Ovary (tissue), 10 donors: ENCODE measurements at places on chromosomes 5 and 9.

GRCh38 chr5:72835633-72836032 is 19.2 kb downstream of the TNPO1 start:
- no peak for DNase-seq

DNA sequence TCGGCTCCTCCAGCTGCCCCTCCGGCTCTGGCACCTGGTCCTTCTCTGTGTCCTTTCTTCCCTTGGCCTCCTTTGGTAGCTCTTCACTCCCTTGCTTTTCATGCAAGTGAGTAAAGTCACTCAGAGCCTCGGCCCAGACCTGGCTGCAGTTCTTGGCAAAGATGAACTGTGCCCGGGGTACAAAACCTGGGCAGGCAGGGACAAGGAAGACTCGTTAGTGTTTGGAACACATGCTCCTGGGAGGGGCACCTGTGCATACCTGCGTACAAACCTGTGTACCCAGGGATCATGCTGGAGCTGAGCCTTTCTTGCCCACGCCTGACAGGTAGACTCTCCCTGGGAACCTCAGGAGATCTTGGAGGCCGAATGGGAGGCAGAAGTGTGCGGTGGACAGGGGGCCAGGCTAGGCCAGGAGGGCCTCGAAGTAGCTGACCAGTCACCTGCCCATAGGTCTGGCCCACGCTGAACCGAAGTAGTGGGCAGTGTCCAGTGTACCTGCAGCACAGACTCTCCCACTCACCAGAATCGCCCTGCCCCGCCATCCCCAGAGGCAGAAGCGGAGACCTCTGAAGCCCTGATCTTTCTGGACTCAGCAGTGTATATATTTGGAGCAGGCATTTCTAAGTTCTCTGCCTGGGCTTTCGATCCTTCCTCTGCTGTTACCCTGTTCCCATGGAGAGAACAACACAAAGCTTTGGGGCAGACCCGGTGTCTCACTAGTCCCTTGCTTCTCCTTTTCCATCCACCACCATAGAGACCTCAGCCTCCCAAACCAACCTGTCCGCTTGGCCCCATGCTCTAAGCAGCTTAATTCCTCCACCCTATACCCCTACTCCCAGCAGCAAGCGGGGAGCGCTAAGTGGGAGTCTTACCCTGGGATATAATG is 41.9 kb upstream of the TESK1 start:
- DNase-seq: no peak

- DNase-seq: no peak
Observed at GRCh38 chr5:129399069-129399468, 61.0 kb upstream of the ADAMTS19 start.

DNA sequence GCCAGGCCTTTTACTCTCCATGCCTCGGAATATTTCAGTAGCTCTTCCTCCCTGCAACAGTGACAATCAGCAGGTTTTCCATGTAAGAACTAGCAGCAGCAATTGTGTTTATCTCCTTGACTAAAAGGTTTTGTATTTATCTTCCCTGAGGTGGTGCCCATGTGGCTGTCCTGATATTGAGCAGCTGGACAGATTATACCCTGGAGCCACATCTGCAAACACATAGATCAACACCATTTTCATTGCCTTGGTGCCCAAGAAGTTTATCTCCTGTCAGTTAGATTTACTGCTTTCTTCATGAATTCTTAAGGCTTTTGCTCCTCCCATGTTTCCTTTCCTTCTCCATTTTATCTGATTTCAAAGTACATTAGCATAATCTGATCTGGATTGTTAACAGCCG is 378.4 kb downstream of the SPATA31D1 start:
- no peak for DNase-seq

DNA sequence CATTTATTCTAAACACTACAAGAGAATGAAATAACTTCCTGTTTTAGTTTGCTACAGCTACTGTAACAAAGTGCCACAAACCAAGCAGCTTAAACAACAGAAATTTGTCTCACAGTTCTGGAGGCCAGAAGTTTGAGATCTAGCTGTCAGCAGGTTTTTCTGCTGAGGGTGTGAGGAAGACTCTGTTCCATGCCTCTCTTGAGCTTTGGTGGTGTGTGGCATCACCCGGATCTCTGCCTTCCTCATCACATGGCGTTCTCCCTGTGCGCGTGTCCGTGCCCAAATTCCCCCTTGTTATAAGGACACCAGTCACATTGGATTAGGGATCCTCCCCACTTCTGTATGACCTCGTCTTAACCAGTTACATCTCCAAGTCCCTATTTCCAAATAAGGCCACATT is 97.7 kb downstream of the CFAP95 start:
- DNase-seq: no peak
